Stomach (tissue), 19 donors: ENCODE measurements at places on chromosomes 3 and 15. TPM values are rescaled to one million over a fixed set of nuclear protein-coding genes. Genes with fewer than 3 reads are reported as not detected.
A peak's percentile ranks its signal among the peaks of the same experiment; 100 is the strongest.

DNA sequence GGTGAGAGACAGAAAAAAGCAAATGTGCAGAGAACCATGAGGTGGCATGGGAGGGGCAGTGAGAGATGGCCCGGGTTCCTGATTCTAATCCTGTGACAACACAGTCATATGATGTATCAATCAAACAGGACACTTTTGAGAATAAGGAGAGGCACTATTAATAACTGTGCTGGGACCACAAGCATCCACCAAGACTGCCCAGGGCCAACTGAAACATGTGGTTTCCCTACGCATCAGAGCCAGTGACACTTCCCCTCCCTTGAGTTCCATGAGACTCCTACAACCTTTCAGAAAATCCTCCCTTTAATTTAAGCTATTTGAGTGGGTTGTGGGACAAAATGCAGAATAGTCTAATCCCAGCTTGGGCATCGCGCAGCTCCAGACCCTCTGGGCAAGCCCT is 17.4 kb downstream of the SH3BP5 start:
- DNase-seq: no peak

DNA sequence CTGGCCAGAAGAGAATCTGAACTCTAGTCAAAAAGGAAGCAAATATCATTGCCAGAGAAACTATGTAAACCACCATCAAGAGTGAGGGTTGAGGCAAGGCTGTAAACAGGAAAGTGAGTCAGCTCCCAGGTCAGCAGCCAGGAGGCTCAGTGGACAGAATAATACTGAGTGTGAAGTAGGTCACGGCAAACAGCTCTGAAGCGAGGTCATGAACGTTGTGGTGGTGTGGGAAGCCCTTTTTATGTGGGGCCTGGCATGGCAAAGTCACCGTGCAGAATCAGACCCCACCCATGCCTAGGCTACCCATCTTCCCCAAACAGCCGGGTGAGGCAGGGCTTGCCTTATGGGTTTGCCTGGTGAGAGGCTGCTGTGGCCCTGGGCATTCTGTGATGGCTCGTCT is 43.9 kb downstream of the THBS1 start:
- DNase-seq: peak; percentile 39

GRCh38 chr3:168714609-168715240 is 619.0 kb upstream of the GOLIM4 start:
- no peak for DNase-seq

GRCh38 chr3:50154840-50155490 is at the start of gene SEMA3F:
SEMA3F (plus strand) TSS chr3:50155324; CDS start chr3:50159623, 4,299 bp downstream.
- DNase-seq: peak; percentile 83

- no peak for DNase-seq
These were observed 12.7 kb downstream of the CDAN1 start for GRCh38 chr15:42724276-42724675.

DNA sequence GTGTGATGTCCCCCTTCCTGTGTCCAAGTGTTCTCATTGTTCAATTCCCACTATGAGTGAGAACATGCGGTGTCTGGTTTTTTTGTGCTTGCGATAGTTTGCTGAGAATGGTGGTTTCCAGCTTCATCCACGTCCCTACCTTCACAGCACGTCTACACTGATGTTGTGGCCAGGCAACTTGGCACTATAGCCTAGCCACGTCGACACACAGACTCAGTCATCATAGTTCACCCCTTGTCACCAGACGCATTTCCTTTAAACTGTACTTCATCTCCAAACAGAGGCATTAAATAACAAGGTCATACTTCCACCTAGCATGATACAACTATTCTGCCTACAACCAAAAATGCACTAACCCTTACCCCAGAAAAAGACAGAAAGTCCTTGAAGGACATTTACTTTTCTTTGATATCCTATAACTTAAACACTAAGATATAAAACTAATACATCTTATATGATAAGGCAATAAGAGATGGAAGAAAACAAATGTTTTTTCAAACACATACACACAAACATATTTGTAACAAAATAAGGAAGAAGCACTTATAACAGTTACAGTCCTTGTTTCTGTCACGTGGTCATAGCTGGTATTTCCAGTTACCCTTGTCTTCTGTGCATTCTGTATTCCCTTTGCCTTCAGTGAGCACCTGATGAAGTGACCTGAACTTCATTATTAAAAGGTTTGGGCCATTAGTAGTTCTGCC is 121.4 kb downstream of the KLF13 start:
- DNase-seq: no peak

DNA sequence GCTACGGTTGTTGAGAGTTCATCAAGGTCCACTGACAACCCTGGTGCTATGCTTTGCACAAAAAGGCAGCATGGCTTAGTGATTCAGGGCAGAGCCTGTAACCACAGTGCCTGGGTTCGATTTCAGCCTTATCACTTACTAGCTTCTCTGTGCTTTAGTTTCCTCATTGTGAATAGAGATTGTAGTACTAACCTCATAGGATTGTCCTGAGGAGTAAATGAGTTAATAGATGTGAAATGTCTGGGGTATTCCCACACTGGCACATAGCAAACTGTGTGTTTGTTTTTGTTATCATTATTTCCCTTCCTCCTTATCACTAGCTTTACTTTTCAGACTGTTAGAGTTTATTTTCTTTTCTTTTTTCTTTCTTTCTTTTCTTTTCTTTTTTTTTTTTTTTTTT is 16.3 kb downstream of the CRTAP start:
- DNase-seq: no peak

DNA sequence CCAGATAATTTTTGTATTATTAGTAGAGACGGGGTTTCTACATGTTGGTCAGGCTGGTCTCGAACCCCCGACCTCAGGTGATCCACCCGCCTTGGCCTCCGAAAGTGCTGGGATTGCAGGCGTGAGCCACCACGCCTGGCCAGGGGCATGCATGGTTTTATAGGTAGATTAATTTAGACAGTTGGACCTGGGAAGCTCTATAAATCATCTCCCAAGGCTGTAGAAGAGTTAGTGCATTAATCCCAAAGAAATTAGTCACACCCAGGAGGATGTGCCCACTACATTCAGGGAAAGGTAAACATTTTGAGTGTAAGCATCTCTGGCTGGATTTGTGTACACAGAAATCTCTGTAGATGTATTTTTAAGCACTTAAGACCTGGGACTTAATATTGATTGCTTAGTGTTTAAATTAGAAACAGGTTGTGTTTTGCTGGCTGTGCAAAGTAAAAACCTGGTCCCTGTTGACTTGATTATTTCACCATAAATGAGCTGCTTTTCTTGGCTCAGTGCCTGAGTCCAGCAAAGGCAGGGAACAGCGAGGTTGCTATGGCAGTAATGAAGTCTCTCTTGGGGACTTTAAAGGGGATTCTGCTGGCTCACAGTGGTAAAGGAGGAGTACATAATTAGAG is 19.2 kb downstream of the EXOSC7 start:
- peak; percentile 37 for DNase-seq

GRCh38 chr3:42988566-42988965 is 9.5 kb downstream of the GASK1A start:
- no peak for DNase-seq

Gene WDR53
- polyA plus RNA-seq: 13.4 TPM

Gene CPNE9
- not detected for polyA plus RNA-seq

Gene PROK2
- 1.1 TPM for polyA plus RNA-seq

Gene SLC15A2
- 0.44 TPM for polyA plus RNA-seq

Gene NR2F2
- polyA plus RNA-seq: 30.9 TPM
